ENCODE measurements at places on chromosomes 1 and 21.

DNA sequence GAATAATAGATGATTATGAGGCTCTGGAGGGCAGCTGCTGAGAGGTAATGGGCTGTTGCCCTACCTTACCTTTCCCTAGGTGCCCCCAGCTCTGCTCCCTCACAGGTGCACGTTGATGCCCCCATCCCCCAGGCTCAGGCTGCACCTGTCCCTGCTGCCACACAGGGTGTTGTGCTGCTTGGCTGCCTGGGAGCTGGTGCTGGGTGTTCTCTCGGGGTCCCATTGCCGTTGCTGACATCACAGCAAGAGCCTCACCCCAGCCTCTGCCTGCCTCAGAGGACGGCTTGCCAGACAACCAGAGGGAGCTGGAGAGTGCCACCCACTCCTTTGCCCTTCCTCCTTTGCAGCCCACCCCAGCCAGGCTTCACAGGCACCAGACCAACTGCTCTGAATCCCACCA lies 31.4 kb upstream of the DMBX1 start:
- no peak for DNase-seq

GRCh38 chr1:84541679-84542078 lies 32.6 kb downstream of the CTBS start:
- no peak for DNase-seq

DNA sequence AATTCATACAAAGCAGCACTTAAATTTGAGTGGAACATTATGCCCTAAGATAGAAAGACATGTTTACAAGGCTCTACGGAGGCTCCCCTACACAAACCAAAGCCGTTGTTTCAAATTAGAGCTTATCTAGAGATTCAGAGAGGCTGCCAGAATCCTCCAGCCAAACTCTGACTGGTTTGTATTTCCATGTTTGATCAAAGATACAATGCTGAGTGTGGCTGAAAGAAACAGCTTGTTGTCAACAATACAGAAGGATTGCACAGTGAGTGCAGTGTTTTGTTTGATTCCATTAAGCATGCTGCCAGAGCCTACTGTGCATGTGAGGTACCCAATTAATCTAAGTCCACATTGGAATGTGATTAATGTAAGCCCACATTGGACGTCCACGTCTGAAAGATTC lies 402.7 kb downstream of the DISC1 start:
- no peak for DNase-seq

- no peak for DNase-seq
Observed at GRCh38 chr1:37174876-37175275, 140.6 kb upstream of the GRIK3 start.

DNA sequence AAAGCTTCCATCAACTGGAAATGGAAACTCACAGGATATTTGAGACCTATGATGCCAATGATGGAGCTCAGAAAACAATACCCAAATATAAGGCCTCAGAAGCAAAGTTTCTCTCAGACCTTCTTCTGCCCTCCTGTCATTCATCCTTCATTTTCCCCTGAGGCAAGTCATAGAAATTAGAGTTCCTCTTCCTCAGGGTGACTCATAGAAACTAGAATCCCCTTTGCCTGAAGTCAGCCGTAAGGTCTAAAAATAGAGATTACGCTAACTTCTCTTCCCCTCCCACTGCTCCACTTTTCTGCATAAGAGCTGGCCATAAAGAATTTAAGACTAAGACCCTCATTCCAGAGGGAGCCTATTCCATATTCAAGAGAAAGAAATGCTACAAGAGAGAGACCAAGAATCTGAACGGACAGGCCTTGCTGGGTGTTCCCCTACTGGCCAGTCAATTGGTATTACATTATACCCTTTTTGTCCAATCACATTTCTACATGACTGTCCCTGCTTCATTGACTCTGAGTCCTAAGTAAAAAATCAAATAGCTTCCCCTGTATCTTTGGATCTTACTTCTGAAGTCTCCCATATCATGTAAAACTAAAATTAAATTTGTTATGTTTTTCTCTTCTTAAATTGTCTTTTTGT lies 994.9 kb downstream of the ADGRL2 start:
- no peak for DNase-seq

DNA sequence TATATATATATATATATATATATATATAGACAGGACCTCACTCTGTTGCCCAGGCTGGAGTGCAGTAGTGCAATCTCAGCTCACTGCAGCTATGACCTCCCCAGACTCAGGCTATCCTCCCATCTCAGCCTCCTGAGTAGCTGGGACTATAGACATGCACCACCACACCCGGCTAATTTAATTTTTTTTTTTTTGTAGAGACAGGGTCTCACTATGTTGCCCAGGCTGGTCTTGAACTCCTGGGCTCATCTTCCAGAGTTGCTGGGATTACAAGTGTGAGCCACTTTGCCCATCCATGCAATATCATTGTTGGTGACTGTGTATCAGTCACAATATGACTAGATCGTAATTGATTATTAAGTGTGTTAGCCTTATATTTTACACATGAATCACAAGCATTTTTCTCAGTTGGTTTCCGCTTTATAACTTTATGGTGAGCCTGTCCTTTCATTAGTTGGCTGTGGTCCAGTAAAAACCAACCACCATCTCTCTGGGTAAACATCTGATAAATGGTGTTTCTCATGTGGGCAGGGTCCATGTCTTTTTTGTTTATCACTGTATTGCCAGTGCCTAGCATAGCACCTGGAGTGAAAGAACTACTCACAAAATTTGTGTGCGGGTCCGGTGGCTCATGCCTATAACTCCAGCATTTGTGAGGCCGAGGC lies 63.6 kb downstream of the MYOM3 start:
- no peak for DNase-seq

- DNase-seq: no peak
Observed at GRCh38 chr1:63903947-63904610, 130.3 kb downstream of the ROR1 start.

DNA sequence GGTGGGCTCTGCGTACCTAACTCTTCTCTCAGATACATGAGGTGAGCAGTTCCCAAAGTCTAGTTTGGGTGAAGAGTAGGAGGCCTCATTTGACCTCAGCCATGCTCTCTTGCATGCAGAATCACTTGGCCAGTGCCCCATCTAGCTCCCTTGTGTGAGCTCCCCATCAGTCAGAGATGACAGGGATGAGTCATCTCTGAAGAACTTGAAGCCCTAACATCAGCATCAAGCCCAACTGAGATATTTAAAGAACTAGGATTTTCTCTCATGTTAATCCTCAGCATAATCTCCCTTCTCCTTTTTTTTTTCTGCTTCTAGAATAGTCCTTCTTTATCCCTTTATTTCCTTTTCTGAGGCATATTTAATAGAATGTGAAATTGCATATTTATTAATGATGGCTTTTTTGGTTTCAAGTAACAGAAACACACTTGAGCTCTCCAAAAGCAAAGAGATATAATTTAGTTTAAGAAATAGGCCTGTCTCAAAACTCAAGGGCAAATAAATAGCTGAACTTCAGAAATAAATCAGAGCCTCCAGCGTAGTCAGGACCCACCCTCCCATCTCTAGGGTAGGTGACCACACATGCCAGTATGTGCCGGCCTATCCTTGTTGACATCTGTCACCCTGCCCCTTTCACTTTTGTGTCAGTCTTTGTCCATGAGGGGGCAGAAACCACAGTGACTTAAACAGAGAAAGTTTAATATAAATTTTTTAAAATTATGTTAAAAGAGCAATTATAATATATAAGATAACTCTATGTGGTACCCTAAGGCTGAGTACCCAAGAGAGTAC lies 112.3 kb downstream of the TSEN15 start:
- peak; percentile 72 for DNase-seq

DNA sequence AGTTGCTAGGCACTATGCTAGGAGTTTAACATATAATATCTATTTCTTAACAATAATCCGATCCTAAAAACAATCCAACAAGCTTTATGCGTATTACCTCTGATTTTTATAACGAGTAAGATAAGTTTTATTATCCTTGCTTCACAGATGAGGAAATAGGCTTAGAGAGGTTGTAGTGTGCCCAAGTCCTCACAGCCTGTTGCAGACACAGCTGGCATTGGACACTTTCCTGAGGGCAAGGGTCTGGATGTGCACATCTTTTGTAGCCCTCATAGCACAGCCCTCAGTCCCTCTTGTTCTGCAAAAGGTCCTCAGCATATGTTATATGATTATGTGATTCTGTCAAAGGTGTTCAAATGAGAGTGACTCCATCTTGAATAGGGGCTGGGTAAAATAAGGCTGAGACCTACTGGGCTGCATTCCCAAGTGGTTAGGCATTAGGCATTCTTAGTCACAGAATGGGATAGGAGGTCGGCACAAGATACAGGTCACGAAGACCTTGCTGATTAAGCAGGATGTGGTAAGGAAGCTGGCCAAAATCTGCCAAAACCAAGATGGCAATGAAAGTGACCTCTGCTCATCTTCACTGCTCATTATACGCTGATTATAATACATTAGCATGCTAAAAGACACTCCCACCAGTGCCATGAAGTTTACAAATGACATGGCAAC lies 75.7 kb upstream of the F3 start:
- DNase-seq: no peak

DNA sequence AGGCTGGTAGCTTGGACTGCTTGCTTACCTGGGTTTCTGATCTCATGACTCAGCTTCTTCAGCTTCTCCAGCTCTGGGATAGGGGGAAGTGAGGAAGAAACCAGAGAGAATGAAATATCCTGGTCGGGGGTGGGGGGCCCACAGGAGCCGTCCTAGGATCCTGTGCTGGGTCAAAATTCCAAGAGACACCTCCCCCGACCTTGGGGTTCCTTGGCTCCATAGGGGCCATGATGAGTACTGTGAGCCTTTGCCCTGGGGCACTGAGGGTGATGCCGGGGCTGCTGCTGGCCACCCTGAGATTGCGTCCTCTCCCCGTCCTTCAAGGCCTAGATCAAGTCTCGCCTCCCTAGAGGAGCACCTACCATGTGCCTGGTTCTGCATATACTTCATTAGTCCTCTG lies 40.0 kb downstream of the MYOM3 start:
- no peak for DNase-seq

GRCh38 chr1:46686255-46686654 lies 14.6 kb downstream of the TEX38 start:
- DNase-seq: no peak

DNA sequence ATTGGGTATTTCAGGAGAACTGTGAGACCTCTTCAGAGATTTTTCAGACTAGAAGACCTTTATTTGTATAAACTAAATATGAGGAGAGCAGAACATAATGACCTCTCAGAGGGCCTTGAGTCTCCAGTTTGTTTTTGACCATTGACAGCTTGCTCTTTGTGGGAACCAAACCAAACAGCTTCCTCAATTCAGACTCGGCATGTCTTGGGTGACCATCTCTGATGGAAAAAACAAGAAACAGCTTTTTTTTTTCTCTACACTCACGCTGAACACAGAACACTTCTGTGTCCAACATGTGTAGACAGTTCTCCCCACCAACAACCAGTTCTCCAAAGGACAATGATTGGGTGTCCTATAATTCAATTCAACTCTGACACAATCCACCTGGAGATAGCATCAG lies 11.5 kb downstream of the ATP1A4 start:
- no peak for DNase-seq

GRCh38 chr1:46547481-46548383 lies 3.7 kb downstream of the KNCN start:
- DNase-seq: peak; percentile 68

DNA sequence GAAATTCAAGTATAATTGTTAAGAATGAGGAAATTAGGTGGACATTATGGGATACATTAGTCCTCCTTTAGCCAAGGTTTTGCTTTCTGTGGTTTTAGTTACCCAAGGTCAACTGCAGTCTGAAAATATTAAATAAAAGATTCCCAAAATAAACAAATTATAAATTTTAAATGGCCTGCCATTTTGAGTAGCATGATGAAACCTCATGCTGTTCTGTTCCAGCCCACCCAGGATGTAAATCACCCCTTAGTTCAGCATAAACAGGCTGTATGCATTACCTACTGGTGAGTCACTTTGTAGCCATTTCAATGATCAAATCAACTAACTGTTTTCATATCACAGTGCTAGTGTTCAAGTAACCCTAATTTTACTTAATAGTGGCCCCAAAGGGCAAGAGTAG lies 132.5 kb upstream of the LYPLAL1 start:
- no peak for DNase-seq

- DNase-seq: peak; percentile 16
Observed at GRCh38 chr21:41973427-41973831, 19.6 kb upstream of the C2CD2 start.

GRCh38 chr1:70819785-70820184 lies 227.8 kb downstream of the PTGER3 start:
- no peak for DNase-seq

DNA sequence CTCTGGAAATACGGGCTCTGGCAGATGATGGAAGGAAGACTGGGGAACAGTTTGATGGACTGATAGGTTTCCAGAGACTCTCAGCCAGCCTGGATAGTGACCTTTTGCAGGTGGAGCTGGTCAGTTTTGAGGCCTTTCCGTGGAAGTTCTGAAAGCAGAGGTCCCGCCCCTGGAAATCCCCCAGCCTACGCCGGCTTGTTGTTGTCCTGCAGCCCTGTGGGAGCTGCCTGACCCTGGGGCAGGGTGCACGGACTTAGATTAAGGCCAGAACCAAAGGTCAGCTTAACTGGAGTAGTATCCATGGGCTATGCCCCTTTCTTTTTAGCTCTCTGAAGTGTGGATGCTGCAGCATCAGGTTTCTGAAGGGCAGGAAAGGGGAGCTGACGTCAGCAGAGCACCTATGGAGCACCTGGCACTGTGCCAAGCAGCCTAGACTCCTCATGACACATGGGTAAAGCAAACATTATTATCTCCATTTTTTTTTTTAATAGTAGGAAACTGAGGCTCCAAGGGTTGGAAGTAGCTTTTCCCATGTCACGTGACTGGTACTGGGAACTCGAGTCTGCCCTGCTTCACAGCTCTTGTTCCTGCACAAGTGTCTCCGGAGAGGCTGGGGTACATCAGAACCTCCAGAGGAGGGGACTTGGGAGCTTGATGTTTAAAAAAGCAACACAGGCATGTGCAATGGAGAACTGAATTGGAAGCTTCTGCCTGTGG lies 38.5 kb downstream of the IER5 start:
- no peak for DNase-seq

- no peak for DNase-seq
Observed at GRCh38 chr1:159968901-159969300, 14.9 kb upstream of the SLAMF9 start.

GRCh38 chr1:16208270-16208987 lies 4.0 kb downstream of the ARHGEF19 start:
- no peak for DNase-seq

GRCh38 chr1:156198831-156199349 lies 5.0 kb downstream of the SLC25A44 start:
- no peak for DNase-seq

GRCh38 chr1:54014009-54014629 lies 3.9 kb downstream of the LDLRAD1 start:
- peak; percentile 35 for DNase-seq

GRCh38 chr21:42526379-42526727 lies 12.7 kb downstream of the SLC37A1 start:
- no peak for DNase-seq

- peak; percentile 94 for DNase-seq
Observed at GRCh38 chr1:111619635-111620440, at the start of gene RAP1A. Gene RAP1A (plus strand): TSS chr1:111619789. CDS start chr1:111691361, 71,572 bp downstream.
